ENCODE measurements at places on chromosomes 2 and 18.

- DNase-seq: no peak
Observed at GRCh38 chr2:239153806-239154591, 246.8 kb downstream of the HDAC4 start.

GRCh38 chr2:147433822-147434221, 411.0 kb upstream of the ACVR2A start:
- no peak for DNase-seq

GRCh38 chr2:171160956-171161740, 455 bp upstream of the TLK1 start:
- DNase-seq: peak; percentile 41

- no peak for DNase-seq
Observed at GRCh38 chr18:39225373-39225772, 1659.8 kb upstream of the CELF4 start.

- no peak for DNase-seq
Observed at GRCh38 chr2:88903749-88904353, 212.4 kb downstream of the RPIA start.

- DNase-seq: no peak
Observed at GRCh38 chr2:104888489-104889258, 34.8 kb downstream of the POU3F3 start.

DNA sequence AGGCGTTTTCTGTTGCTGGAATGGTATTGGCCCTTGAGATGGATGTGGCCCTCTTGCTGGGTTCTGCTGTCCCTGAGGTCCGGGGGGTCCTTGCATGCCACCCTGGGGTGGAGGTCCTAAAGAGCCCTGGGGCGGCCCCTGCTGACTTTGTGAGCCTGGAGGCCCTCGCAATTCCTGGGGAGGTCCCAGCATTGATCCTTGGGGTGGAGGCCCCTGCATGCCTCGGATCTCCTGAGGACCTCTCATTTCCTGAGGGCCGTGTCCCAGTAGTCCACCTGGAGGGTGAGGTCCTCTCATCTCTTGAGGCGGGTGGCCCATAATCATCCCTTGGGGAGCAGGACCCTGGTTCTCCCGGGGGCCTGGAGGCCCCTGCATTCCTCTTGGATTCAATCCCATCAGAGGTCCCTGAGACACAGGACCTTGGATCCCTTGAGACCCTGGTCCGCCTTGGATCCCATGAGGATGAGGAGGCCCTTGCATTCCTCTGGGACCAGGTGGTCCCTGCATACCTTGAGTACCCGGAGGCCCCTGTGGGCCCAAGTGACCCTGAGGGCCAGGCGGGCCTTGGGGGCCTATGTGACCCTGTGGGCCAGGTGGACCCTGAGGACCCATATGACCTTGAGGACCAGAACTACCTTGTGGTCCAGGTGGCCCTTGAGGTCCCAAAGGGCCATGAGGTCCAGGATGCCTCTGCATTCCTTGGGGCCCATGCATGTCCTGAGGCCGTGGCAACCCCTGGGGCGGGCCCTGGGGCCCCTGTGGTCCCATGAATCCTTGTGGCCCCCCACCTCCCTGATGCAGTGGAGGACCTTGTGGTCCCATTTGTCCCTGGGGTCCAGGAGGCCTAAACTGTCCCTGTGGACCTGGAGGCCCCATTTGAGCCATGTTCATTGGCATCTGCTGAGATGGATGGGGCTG, 18.3 kb downstream of the SFT2D3 start:
- DNase-seq: no peak

GRCh38 chr18:7459851-7460770, 107.0 kb upstream of the PTPRM start:
- DNase-seq: no peak

GRCh38 chr2:160091381-160091780, 29.0 kb upstream of the PLA2R1 start:
- DNase-seq: no peak

DNA sequence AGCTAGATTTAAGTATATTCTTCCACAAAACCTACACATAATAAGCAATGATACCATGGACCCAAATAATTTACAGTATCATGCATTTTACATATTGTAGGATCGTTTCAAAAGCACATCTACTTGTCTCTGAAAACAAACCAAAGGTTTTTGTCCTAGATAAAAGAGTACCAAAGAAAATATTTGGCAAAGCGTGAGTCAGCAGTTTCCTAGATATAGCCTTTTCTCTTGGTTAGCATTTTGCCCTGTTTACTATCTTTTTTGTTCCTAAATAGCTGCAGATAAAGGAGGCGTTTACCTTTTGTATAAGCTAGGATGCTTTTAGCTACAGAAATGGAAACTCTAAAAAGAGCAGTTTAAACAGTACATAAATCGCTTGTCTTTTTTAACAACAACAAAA, 305.8 kb upstream of the GULP1 start:
- DNase-seq: no peak

GRCh38 chr2:12867631-12868287, 151.0 kb downstream of the TRIB2 start:
- no peak for DNase-seq

- DNase-seq: no peak
Observed at GRCh38 chr18:13568443-13569392, 157.6 kb downstream of the FAM210A start.

- no peak for DNase-seq
Observed at GRCh38 chr2:133266926-133267590, 301.2 kb downstream of the NCKAP5 start.
